ENCODE measurements at places on chromosomes 1 and 21.

DNA sequence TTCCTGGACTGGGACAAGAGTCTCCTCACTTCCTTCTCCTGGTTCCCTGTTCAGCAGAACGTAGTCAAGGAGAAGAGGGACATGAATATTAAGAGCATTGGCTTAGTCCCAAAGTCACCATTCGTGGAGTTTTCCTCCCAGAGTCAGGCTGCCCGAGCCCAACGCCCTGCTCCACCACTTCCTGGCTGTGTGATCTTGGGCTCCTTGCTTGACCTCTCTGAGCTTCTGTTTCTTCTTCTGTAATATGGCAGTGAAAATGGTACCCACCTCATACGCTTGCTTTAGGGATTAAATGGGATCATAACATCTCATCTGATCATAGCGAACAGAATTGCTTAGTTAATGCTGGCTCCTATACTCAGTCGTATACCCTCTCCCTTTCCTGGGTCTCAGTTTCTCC is 12.0 kb upstream of the CASZ1 start:
- no peak for DNase-seq
- H3K4me3 ChIP-seq = no peak overlapping the region
- peaks cover 5% of the 10 kb centered on the region for H3K4me1 ChIP-seq

DNA sequence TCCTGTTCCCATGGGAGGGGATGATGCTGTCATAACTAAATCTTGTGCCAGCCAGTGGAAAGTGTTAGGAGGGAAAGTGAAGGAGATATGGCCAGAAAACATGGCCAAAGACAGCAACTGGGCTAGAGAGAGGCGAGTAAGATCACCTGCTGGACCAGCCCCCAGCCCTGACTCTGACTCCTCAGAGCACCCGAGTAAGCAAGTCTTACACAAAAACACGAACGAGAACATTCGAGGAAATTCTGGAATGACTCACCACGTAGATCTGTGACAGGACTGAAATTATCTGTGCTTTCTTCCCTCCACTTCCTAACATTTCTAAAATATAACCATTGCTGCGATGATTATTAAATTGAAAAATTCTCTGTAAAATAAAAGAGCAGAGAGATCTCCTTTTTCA is 9.2 kb downstream of the ZNF496 start:
- DNase-seq = no peak
- peaks cover 53% of the 10 kb centered on the region for H3K36me3 ChIP-seq
- no peaks in the 10 kb centered on the region for H3K4me1 ChIP-seq
- H3K27me3 ChIP-seq = no peaks in the 10 kb centered on the region
- H3K27ac ChIP-seq = no peak overlapping the region
- no peak overlapping the region for H3K4me3 ChIP-seq

DNA sequence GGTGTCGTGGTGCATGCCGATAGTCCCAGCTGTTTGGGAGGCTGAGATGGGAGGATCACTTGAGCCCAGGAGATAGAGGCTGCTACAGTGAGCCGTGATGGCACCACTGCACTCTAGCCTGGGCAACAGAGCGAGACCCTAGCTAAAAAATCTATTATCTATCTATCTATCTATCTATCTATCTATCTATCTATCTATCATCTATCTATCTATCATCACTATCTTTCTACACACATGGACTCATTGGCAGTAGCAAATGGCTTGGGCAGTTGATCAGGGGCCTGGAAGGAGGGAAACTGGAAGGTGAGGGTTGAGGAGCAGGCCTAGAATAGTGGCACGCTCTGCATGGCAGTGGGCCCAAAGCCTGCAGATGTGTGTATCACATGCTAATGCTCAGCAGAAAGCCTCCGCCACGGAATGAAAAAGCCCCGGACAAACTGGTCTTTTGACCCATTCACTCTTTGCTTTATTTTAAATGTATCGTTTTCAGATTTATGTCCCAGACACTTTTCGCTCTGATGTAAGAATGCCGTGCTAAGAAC is 7.3 kb upstream of the HUNK start:
- H3K4me1 ChIP-seq = peaks cover 4% of the 10 kb centered on the region
- H3K27ac ChIP-seq = no peak overlapping the region
- no peaks in the 10 kb centered on the region for H3K36me3 ChIP-seq

- no peaks in the 10 kb centered on the region for H3K36me3 ChIP-seq
- H3K4me3 ChIP-seq = no peak overlapping the region
- H3K27ac ChIP-seq = no peak overlapping the region
- DNase-seq = no peak
These were observed 150.9 kb downstream of the PHTF1 start for GRCh38 chr1:113608399-113608798.

DNA sequence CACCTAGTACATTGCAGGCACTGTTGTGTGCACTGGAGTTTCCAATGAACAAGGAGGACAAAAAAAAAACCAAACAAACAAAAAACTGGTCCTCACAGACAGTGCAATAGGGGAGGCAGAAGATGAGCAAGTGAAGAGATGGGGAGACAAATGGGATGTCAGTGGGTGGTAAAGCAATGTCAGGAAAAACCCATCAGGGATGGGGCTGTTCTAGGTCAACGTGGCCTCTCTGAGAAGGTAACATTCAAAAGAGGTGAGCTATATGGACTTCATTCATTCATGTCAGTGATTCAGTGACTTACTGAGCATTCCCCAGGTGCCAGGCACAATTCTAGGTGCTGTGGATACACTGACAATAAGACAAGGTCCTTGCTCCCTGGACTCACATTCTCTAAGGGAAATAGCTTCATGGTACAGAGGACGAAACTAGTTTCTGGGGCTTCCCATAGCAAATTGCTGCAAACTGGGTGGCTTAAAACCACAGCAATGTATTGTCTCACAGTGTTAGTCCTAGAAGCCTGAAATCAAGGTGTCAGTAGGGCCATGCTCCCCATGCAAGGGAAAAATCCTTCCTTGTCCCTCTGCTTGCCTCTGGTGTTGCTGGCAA is 140.5 kb upstream of the KLHDC7A start:
- DNase-seq = no peak
- H3K27ac ChIP-seq = no peak overlapping the region
- no peaks in the 10 kb centered on the region for H3K36me3 ChIP-seq
- H3K4me3 ChIP-seq = no peak overlapping the region
- no peaks in the 10 kb centered on the region for H3K4me1 ChIP-seq
- no peaks in the 10 kb centered on the region for H3K27me3 ChIP-seq

GRCh38 chr1:220182656-220183055 is 88.7 kb downstream of the IARS2 start:
- no peaks in the 10 kb centered on the region for H3K27me3 ChIP-seq
- peaks cover 20% of the 10 kb centered on the region for H3K36me3 ChIP-seq
- H3K4me1 ChIP-seq = no peaks in the 10 kb centered on the region
- H3K4me3 ChIP-seq = no peak overlapping the region

- no peak for DNase-seq
- no peaks in the 10 kb centered on the region for H3K27me3 ChIP-seq
- no peak overlapping the region for H3K4me3 ChIP-seq
These were observed 107.9 kb downstream of the WDR4 start for GRCh38 chr21:42771503-42771805.

DNA sequence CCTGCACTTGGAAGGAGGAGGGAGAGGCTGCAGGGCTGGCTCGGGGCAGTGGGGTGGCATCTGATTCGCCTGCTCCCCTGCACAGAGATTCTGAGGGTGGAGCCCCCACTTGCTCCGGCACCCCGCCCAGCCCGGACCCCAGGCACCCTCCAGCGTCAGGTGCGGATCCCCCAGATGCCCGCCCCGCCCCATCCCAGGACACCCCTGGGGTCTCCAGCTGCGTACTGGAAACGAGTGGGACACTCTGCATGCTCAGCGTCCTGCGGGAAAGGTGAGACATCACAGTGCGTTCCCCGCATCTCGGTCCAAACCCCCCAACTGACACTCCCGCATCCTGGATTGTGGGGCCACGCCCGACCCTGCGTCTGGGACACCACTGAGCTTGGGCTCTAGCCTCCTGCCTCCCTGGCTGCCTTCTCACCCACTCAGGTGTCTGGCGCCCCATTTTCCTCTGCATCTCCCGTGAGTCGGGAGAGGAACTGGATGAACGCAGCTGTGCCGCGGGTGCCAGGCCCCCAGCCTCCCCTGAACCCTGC is 7.9 kb downstream of the ADAMTSL4 start:
- H3K4me1 ChIP-seq = no peaks in the 10 kb centered on the region
- peaks cover 37% of the 10 kb centered on the region for H3K36me3 ChIP-seq
- no peak overlapping the region for H3K4me3 ChIP-seq
- no peaks in the 10 kb centered on the region for H3K27me3 ChIP-seq
- H3K27ac ChIP-seq = no peak overlapping the region

DNA sequence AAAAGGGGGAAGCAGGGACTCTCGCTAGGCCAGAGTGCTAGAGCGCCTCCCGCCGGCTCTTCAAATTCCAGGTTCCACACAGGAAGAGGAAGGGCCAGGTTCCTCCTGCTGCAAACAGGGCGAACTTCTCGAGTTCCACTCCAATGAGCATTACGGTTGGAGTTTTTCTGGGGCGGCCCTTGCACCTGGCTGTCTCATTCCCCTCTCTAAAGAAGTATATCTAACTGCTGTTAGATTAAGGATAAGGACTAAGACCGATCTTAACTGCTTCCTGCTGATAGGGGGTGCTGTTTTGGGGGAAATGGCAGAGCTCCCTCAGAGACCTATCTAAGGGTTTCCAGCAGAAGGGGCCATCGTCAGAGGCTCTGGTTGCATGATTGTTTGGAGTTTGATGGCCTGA is 138.0 kb downstream of the RABGAP1L start:
- H3K27ac ChIP-seq = no peak overlapping the region
- no peak overlapping the region for H3K4me3 ChIP-seq
- H3K27me3 ChIP-seq = no peaks in the 10 kb centered on the region
- H3K4me1 ChIP-seq = no peaks in the 10 kb centered on the region
- no peaks in the 10 kb centered on the region for H3K36me3 ChIP-seq

GRCh38 chr1:229408458-229409037 is 25.3 kb downstream of the ACTA1 start:
- peak overlapping the region; percentile 94 for H3K27ac ChIP-seq
- peaks cover 58% of the 10 kb centered on the region for H3K4me1 ChIP-seq
- H3K27me3 ChIP-seq = no peaks in the 10 kb centered on the region
- H3K36me3 ChIP-seq = no peaks in the 10 kb centered on the region
- H3K4me3 ChIP-seq = peak overlapping the region; percentile 3

- no peak overlapping the region for H3K27ac ChIP-seq
- no peak overlapping the region for H3K4me3 ChIP-seq
- H3K36me3 ChIP-seq = no peaks in the 10 kb centered on the region
- H3K4me1 ChIP-seq = no peaks in the 10 kb centered on the region
These were observed 224.7 kb upstream of the GJB5 start for GRCh38 chr1:34529935-34530859.

GRCh38 chr1:117605164-117605773 is 579 bp upstream of the TENT5C start:
- H3K27me3 ChIP-seq = no peaks in the 10 kb centered on the region
- no peaks in the 10 kb centered on the region for H3K36me3 ChIP-seq
- H3K4me1 ChIP-seq = no peaks in the 10 kb centered on the region
- peak overlapping the region; percentile 88 for H3K27ac ChIP-seq

DNA sequence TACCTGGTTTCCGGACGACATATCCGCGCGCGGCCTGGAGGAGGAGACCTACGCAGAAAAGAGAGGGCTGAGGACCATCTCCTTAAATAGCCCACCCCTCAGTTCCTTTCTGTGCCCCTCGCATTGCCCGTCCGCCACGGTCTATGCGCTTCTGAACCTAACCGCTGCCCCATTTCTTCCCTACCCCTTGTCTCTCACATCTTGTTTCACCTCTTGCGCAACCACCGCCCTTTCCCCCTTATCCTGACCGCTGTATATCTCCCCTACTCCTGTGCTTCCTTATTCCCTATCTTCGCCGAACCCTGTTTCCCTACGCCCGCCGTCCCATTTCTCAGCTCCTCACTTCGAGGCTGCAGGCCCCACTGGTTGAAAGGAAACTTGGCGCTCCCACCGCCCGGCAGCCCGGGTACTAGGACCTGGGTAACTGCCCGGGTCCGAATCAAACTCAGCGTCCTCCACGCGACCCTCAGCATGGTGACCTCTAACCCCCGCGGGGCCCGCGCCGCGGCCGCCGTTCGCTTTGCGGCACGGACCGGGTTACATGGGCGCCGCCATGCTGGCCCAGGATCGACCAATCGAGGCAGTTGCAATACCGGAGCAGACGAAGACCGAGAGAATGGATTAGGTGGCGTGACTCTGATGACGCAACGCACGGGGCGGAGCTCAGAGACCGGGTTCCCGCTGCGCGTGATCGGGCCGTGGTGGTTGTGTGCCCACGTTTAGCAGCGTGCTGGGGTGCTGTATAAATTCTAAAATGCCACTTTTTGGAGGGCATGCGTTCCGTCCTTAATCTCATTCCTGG is at the start of gene MRPS15:
MRPS15 (minus strand) TSS at position 582 of the 802 bp plus-strand sequence; CDS start at position 473, 109 bp downstream.
- H3K27me3 ChIP-seq = no peaks in the 10 kb centered on the region
- peak; percentile 97 for DNase-seq
- H3K4me1 ChIP-seq = no peaks in the 10 kb centered on the region

DNA sequence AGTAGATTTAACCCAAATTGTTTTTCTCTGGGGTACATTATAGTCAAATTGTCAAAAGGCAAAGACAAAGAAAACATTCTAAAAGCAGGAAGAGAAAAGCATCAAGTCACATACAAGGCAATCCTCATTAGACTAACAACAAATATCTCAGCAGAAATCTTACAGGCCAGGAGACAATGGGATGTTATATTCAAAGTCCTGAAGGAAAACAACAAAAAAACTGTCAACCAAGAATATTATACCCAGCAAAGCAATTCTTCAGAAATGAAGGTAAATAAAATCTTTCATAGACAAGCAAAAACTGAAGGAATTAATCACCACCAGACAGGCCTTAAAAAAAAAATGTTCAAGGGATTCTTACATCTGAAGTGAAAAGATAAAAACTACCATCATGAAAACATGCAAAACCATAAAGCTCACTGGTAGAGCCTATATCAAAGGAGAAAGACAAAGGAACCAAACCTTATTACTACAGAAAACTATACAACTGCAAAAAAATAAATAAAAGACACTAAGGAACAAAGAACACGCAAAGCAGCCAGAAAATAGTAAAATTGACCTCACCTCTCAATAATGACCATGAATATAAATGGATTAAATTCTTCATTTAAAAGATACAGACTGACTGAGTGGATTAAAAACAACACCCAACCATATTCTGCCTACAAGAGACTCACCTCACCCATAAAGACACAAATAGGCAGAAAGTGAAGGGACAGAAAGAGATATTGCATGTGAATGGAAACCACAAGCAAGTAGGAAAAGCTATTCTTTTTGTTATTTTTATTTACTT is 113.8 kb upstream of the ZC3H11B start:
- DNase-seq = no peak
- no peaks in the 10 kb centered on the region for H3K4me1 ChIP-seq
- H3K27me3 ChIP-seq = no peaks in the 10 kb centered on the region
- no peaks in the 10 kb centered on the region for H3K36me3 ChIP-seq
- no peak overlapping the region for H3K4me3 ChIP-seq
- no peak overlapping the region for H3K27ac ChIP-seq

DNA sequence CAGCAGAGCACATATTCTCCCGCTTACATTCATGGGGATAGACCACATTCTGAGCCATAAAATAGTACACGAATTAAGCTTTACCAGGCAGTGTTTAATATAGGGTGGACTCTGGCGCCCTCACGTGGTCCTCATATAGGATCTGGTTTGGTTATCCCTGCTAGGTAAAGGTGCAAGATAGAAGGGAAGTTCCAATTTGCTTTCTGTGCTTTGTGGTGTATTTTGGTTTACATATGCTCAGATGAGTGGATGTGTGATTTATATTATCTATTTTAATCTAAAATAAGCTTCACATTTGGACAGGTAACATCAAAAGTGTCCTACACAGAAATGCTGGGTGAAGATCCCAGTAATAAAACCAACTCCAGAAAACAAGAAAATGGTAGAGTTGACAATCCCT is 3.6 kb downstream of the CR1 start:
- H3K27me3 ChIP-seq = no peaks in the 10 kb centered on the region
- H3K36me3 ChIP-seq = no peaks in the 10 kb centered on the region

All from right atrium auricular region (tissue), 2 donors.